Anterior cingulate cortex (tissue), 58 donors: ENCODE measurements at places on chromosomes 1 and 21.

- peak; percentile 14 for DNase-seq
These were observed 43.7 kb upstream of the RNF11 start for GRCh38 chr1:51192213-51192843.

DNA sequence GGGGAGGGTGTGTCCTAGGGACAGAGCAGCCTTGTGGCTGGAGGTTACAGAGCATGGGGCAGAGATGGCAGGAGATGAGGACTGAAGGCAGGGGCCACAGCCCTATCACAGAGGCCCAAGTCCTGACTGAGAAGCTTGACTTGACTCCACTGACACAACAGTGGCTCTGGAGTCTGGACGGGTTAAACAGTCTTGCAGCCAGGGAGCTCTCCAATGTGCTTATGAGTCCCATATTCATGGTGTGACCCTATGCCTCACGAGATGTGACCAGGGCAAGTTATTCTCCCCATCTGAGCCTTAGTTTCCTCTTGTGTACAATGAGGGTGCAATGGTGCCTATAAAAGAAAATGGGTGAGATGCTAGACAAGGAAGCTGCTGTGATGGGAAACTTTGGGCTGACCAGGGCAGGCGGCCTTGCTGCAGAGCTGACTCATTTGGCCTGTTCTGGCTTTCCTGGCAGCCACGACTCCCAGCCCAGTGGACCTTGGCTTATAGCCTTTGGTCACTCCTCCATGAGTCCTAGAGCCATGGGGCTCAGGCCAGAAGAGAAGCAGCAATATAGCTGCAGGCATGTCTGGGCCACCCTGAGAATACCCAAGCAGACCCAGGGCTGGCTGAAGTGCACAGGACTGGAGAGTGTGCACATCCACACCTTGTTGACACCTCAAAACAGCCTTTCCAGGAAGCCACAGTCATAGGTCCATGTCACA is 2.8 kb upstream of the TTC22 start:
- no peak for DNase-seq

DNA sequence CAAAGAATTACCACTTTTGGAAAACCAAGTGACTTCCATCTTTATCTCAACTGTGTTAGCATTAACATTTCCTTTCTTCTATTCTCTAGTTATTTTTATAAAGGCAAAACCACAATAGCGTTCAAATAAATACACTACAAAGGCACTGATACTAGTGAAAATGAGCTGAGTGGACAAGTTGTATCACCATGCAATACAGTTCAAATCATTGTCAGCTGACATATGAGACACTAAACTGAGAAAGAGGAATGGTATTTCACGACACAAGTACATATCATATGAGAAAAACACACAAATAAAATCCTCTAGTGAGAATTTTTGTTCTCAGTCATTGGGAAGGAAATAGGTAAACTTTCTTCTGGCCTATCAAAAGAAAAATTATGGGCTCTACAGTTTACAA is 26.2 kb downstream of the ENAH start:
- DNase-seq: no peak

GRCh38 chr1:154998818-154999570 is 3.6 kb upstream of the ZBTB7B start:
- peak; percentile 50 for DNase-seq

GRCh38 chr21:45988366-45989347 is 7.1 kb downstream of the COL6A1 start:
- no peak for DNase-seq

GRCh38 chr1:77085109-77085508 is 134.1 kb downstream of the PIGK start:
- DNase-seq: no peak

GRCh38 chr1:33292726-33293340 is 28.1 kb downstream of the A3GALT2 start:
- DNase-seq: no peak

GRCh38 chr1:27979151-27979858 is 19.5 kb downstream of the XKR8 start:
- DNase-seq: no peak

GRCh38 chr1:79124756-79125155 is 118.2 kb upstream of the ADGRL4 start:
- DNase-seq: no peak

- no peak for DNase-seq
These were observed 23.0 kb downstream of the TRIM67 start for GRCh38 chr1:231184891-231185290.

DNA sequence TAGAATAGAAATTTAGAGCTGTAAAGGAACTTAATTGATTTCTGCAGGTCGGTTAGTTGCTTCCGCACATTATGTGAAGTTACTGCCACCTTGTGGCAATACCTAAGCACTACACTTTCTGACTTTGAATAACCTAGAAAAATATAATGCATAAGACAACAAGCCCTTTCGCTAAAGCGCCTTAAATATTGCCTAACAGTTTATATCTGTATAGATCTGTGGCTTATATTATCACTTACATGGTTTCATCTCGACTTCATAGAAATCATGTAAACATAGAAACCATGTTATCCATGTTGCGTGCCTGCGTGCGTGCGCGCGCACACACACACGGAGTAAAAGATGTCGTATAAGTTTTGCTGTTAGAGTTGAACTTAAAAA is 10.9 kb upstream of the IFI16 start:
- DNase-seq: no peak

DNA sequence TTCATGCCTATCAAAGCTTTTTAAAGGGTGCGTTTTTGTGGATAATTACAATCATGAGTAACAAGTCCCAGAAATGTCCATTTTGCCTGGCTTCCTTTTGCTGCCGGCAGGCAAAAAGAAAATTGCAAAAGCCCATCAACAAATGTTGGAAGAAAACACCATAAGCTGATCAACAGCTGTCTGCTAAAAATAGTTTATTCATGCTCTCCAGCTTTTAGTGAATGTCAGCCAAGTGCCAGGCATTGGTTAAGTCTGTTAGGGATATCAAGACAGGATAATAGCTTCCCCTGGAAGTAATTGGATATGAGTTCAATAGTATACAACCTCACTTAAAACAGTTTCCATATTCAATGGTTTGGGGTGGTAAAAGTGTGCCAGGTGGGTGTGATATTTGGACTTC is 13.6 kb upstream of the AGMAT start:
- DNase-seq: no peak

DNA sequence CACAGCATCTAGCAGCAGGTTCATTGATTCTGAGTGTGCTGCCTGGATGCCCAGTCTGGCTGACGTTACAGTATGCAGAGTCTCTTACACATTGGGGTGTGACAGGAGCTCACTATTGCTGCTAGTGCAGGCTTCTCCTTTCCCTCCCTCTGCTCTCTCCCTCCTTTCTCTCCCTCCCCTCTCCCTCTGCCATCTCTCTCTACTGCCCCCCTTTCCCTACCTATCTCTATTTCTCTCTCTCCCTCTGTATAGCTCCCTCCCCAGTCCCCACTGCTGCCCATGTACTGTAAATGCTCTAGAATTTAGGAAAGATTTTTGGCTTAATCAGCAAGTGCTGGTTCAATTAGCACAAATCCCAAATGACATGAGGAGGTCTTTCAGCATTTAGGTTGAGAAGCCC is 62.8 kb downstream of the PCBP3 start:
- no peak for DNase-seq

- no peak for DNase-seq
These were observed 117.7 kb upstream of the DSCAM start for GRCh38 chr21:40964691-40965090.

GRCh38 chr1:172940174-172940855 is 110.4 kb downstream of the TNFSF18 start:
- DNase-seq: no peak

GRCh38 chr1:113247782-113248181 is 142.5 kb upstream of the MAGI3 start:
- DNase-seq: no peak

DNA sequence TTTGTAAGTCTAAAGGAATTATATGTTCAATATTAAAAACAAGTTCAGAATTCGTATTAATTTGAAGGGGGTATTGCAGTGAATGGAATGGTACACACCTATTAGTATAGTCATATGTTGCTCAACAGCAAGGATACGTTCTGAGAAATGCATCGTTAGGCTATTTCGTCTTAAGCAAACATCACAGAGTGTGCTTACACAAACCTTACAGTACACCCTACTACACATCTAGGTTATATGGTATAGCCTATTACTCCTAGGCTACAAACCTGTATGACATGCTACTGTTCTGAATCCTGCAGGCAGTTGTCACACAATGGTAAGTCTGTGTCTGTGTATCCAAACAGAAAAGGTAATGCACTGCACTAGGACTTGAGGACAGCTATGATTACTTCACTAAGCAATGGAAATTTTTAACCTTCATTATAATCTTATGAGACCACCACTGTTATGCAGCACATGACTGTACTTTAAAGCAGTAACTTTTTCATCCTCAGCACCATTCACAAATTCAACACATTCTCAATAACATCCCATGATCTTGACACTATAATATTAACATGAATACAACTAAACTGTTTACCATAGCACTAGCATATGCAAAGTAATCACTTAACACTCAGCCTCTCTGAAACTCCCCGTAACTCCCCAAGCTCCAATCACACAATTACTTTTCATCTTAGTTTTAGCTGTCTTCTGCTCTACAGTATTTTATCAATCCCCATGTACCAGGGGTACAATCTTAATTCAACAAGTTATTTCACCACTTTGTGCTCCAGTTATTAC is 14.4 kb upstream of the PSMG1 start:
- DNase-seq: no peak

DNA sequence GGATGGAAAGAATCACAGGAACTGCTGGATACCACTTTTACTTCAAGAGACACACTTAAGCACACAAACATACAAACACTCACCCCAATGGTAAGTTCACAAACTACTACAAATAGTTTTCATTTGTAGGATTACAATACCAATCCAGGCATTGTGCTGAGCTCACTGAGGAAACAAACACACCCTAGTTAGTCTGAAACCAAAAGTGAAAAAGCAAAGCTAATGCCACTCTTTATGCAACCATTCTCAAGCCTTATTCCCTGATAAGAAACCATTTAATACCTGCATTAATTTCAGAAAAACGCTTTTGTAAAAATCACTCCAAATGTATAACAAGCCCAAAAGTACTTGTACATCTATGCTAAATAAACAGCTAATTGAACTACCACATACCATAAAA is 38.3 kb downstream of the RNF115 start:
- no peak for DNase-seq

GRCh38 chr1:222053790-222054294 is 312.0 kb upstream of the DUSP10 start:
- no peak for DNase-seq

DNA sequence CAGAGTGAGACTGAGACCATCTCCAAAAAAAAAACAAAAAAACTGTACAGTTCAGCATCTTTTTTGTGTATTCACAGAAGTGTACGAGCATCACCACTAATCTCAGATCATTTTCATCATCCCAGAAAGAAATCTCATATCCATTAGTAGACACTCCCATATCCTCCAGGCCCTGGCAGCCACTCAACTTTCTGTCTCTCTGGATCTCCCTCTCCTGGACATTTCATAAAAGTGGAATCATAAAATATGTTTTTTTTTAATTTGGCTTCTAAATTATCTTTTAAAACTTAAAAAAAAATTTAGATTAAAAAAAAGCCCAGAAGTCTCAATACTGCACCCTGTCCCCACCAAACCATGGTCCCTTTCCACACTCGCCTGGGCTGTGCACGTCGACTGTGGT is 22.1 kb downstream of the RIPPLY3 start:
- DNase-seq: no peak

GRCh38 chr1:23079025-23079424 is 59.8 kb downstream of the KDM1A start:
- DNase-seq: no peak

DNA sequence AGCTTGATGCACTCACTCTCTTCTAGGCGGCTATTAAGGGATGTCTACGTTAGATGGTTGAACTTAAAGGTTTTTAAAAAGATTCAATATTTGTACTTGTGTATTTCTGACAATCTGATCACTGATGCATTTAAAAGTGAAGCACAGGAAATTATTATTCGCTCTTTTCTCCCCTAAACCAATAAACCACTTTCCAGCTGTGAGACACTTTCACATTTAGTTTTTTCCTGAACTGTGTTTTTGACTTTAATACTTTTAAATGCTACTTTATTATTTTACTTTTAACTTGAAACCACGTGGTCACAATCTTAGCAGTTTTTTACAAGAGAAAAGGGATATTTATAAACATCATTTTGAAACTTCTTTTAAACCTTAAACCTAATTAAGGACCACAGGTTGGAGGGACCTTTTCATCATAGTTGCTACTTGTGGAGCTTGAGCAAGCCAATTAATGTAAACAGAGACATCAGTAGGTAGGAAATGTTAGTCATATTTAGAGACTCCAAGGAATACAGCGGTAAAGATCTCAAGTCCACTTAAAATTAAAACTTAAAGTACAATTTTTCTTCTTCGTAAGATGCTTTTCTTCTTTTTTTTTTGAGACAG is 9.2 kb downstream of the WDR26 start:
- DNase-seq: no peak

DNA sequence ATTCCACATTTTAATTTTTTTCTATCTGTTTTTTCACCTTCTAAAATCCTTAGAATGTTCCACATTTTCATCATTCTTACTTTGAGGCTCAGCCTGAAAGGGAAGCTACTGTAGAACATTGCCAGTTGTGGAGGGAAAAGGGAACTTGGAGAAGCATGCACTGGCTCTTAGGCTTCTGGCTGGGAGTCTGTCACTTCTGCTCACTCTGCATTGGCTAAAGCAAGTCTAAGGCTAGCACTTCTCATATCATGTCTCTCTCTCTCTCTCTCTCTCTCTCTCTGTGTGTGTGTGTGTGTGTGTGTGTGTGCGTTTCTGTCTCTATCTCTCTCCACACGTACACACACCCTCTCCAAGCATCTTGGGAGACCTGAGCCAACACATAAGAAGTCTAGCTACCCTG is 49.6 kb upstream of the ADAR start:
- no peak for DNase-seq

DNA sequence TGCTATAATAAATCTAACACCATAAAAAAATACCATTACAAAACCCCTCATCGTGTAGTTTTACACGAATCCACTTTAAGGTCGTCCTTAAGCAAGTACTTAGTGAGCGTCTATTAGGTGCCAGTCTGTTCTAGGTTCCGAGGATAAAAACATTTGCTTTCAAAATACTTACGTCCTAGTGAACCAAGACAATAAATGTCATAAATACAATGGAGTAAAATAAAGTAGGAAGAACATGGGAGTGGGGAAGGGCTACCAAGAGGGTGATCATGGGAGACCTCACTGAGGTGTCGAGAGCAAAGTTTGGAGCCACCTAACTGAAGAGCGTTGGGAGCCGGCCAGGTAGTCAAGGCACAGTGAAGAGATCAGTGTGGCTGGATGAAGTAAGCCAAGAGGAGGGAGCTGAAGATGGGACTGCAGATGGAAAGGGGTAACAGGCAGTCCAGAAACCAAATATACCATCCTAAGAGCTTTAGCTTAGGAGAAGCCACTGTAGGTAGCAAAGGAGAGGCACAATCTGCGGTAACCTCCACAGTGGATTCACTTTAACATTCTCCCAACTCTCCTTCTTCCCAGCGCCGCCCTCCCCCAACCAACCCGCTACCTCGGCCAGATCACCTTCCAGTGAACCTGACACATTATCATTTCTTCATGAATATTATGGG is 684 bp downstream of the LTN1 start:
- DNase-seq: no peak
